Dermis microvascular lymphatic vessel endothelial cell (primary cell): ENCODE measurements at places on chromosomes 16 and 17. TPM values are rescaled to one million over a fixed set of nuclear protein-coding genes. Genes with fewer than 3 reads are reported as not detected.

The RASL10B gene
- total RNA-seq: under 0.01 and 0.13 TPM in 2 replicates

The PTX4 gene
- total RNA-seq: under 0.01 and 0.13 TPM in 2 replicates

The SPN gene
- total RNA-seq: under 0.01 TPM in 1 of 2 replicates, not detected in the other

The APOH gene
- not detected in 2 replicates for total RNA-seq

The OTOA gene
- total RNA-seq: under 0.01 TPM in 1 of 2 replicates, not detected in the other

The CRYBA1 gene
- not detected in 2 replicates for total RNA-seq

The CTRB2 gene
- not detected in 2 replicates for total RNA-seq

The METTL22 gene
- total RNA-seq: 8.9 and 14.9 TPM in 2 replicates

The TAT gene
- total RNA-seq: not detected in 2 replicates

The KRTAP4-5 gene
- not detected in 2 replicates for total RNA-seq

The KRT36 gene
- 0.38 TPM in 1 of 2 replicates, not detected in the other for total RNA-seq
